CD8-positive, alpha-beta T cell (primary cell): ENCODE measurements at places on chromosomes 11 and 22.
A peak's percentile ranks its signal among the peaks of the same experiment; 100 is the strongest.

- DNase-seq = no peak
These were observed 396.4 kb upstream of the CCDC90B start for GRCh38 chr11:83682611-83682973.

DNA sequence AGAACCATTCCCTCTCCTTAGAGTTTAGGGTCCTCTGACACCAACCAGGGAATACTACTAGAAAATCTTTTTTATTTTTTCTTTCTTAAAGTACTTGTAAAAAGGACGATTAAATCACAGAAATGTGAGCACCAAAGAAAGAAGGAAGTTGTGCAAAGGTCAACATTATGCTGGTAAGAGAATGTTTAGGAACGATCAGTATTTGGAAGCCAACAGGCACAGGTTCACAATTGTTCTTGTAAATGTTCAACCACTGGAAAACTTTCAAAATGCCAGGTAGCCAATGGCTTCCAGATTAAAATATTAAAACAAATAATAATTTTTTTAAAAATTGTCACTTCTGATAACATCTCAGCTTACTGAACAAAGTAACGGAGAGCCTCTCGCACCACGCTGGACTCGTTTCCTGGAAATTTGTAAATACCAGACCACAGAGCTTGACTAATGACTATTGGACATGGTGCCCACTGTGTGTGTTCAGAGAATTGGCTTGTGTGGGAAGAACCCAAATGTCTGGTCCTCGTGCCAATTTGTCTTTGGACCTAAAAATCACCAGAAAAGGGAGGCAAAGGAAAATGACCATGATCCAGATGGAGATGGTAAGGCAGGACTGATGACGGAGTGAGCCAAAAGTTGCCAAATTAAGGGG lies 20.8 kb downstream of the COMMD9 start:
- DNase-seq = no peak

GRCh38 chr11:61526956-61527731 lies 18.6 kb downstream of the LRRC10B start:
- DNase-seq = no peak

DNA sequence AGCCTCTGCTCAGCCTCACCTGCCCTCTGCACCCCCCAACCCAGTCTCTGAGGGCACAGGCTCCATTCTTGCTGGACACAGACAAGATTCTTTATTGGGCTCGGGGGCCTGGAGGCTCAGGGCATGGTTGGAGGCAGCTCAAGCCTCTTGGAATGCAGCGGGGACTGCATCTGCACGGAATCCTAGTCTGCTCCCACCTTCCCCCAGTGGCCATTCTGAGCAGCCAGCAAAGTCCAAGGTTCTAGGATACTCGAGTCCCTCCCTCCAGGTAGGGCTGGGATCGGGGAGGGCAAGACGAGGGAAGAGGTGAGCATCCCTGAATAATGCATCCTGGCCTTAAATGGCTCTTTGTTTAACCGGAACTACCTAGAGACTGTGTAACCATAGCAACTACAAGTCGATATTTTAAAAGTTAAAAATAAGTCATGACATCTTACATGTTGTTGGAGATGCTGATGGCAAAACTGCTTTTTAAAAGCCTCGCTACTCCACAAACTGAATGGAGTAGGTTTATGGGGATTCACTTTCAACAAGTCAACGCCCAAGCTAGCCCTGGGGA lies 10.7 kb upstream of the IGSF22 start:
- no peak for DNase-seq

GRCh38 chr11:37905707-37906417 lies 1307.8 kb upstream of the RAG2 start:
- no peak for DNase-seq

DNA sequence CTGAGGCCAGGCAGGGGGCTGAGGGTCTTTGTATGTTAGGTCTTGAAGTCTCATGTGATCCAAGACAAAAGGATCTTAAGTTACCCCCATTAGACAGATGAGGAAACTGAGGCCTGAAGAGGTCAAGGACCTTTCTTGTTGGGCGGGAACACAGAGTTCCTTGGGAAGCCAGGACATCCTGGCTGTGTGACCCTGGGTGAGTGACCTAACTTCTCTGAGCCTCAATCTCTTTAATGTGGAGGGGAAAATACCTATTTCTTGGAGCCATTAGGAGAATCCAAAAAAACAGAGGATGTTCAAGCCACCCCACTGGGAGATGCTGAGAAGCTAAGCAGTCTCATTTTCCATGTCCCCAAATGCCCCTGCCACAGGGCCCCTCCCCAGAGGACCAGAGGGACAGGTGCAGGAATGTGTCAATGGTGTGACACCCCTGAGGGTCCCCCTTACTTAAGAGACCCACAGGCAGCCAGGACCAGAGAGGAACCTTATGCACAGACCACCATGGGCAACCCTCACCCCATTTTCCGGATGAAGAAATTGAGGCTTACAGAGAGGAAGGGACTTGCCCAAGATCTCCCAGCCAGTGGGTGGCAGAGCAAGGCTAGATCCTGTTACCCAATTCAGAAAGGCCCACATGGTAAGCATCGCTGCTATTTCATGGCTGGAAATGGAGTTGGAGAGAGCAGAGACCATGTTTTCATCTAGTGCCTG lies 8.0 kb downstream of the RAC2 start:
- DNase-seq = no peak

DNA sequence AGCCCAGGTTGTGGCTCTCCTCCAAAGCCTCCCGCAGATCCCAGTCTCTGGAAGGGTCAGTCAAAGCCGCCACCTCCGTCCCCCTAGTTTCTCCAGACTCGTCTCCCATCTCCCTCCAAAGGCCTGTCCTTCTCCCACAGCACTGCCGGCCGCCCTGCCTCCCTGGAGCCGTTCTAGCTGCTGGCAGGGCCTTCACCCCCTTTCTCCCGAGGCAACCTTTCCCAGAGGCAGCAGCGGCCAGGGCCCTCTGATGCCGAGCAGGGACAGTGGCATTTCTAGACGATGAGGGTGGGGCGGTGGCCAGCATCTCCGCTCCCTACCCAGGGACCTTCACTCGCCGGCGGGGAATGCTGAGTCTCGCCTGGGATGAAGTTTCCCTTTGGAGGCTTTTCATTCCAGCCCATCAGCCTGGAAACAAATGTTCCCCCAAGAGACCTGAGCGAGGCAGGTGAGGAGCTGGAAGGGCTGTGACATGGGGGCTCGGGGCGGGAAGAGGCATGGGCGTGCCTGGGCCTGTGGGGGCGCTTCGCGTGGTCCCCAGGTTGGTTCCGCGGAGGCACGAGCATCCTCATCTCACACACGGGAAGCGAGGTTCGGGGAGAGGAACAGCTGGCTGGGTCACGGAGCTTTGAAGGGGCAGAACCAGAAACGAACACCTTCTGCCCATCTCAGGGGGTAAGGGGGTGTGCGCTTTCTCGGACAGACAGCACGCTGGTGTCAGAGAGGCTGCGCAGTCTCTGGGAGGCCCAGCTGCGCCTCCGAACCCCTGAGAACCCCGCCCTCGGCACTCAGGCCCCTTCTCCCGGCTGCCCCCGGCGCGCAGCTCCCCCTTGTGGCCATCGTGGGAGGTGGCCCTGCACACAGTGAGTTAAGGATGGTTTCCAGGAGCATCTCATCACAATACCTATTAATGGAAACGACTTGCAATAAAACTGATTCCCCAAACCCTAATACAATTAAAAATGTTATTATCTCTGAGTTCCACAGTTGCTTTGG lies 18.1 kb upstream of the KLHL35 start:
- no peak for DNase-seq

DNA sequence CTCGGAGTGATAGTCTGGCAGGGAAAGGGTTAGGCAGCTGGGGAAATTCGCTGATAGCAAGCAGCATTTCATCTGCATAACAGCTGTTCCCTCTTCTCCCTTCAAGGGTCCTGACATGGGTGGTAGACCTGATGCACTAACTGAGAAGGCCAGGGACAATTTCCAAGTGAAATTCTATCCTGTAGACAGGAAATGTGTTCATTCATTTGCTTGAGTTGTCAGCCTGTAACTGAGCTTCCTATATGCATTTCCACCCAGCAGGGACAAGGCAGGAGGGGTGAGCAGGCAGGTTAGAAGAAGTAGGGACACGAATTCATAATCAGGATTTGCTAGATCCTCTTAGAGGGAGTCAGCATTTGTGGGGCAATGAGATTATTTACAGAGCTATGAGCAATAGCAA lies 154.3 kb upstream of the NCAM1 start:
- no peak for DNase-seq

GRCh38 chr11:110518809-110519514 lies 89.2 kb downstream of the FDX1 start:
- DNase-seq = no peak

GRCh38 chr22:40221055-40221414 lies 43.3 kb downstream of the TNRC6B start:
- peak; percentile 11 for DNase-seq

DNA sequence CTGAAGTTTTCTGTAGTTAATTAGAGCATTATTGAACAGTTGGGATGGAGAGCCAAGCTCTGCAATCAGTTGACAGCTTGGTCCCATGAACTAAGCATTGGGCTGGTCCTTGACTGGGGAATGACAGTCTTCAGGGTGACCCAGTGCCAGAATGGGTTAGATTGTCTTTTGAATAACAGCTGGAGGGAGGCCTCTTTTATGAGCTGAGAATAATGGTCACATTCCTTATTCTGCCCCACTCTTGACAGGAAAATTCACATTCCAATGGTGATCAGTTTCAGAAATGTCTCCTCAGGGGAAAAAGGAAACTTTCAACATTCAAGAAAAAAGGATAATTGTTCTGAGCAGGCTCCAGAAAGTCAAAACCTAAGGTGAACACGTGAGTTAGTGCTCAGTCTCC lies 113.9 kb downstream of the KIRREL3 start:
- no peak for DNase-seq

DNA sequence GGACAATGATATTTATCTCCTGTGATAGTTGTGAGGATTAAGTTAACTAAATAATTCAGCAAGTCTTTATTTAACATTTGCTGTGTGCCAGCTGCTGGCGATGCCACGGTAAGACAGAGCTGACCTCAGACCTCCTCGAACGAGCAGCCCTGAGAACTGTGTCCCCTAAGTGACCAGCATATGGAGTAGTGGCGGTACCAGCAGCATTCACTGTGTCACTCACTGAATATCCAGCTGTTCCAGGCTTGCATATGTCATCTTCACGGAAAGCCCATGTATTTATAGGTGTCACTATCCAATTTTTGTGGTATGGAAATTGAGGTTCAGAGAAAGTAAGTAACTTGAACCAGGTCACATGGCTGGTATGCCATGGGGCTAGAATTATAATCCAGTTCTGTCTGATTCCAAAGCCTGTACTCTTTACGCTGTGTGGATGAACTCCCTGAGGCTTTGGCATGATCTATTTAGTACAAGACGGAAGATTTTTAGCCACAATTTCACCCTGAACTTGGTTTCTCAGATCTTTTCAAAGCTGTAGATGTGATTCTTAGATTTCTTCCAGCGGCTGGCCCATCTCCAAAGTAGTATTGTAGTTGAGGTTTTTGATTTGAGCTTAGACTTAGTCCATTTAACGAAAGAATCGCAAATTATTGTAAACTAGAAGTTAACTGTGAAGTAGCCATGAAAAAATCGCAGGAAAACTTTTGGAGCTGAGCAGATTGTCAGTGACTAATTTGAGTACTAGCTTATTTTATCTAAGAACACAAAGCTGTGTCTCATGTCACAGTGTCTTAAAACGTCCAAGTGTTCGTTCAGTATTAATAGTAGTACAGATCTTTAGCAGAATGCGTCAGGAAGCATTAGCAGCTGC lies 49.4 kb upstream of the MYO18B start:
- DNase-seq = no peak

GRCh38 chr11:129018126-129018525 lies 75.5 kb upstream of the TP53AIP1 start:
- no peak for DNase-seq

DNA sequence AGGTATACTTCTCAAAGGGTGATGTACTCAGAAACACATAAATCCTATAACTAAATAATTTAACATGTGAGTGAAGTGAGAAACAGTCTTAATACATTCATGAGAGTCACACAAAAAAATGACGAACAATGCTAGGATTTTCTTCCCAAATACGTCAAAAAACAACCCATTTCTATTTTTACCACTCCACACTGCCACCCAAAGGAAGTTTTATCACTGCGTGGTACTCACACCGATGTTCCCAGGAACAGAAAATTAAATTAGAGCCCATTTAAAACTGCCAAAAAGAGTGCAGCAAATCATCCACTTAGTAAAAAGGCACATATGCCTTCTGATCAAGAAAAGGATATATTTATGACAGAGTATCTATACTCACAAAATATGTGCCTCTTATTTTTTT lies 710.9 kb upstream of the FAT3 start:
- DNase-seq = no peak

DNA sequence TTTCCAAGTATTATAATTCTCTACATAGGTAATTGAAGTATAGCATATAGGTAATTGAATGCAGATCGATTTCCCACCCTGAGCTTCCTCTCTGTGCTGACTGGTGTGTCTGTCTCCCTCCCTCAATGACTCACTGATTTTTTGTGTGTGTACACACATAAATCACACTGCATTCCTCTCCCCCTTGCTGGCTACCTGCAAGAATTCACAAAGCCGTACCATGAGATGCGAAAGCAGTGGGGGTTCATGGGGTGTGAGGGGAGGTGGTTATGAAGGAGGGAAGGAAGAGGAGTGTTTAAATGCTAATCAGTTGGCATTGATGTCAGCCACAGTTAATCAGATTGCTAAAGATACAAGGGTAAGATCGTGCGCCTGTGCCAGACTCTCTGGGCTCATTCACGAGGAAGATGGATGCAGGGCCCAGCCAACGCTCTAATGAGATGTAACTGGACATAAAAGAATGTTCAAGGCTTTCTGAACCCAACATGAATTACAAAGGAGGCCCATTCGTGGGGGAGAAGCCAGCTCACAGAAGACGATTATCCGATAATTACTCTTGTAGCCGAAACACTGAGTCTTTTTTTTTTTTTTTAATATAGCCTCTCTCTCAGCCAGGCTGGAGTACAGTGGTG lies 107.4 kb downstream of the SEZ6L start:
- DNase-seq = no peak

GRCh38 chr11:34459507-34460162 lies 20.9 kb downstream of the CAT start:
- DNase-seq = no peak

- DNase-seq = peak; percentile 37
These were observed 839 bp downstream of the CBY1 start for GRCh38 chr22:38657045-38657909.

DNA sequence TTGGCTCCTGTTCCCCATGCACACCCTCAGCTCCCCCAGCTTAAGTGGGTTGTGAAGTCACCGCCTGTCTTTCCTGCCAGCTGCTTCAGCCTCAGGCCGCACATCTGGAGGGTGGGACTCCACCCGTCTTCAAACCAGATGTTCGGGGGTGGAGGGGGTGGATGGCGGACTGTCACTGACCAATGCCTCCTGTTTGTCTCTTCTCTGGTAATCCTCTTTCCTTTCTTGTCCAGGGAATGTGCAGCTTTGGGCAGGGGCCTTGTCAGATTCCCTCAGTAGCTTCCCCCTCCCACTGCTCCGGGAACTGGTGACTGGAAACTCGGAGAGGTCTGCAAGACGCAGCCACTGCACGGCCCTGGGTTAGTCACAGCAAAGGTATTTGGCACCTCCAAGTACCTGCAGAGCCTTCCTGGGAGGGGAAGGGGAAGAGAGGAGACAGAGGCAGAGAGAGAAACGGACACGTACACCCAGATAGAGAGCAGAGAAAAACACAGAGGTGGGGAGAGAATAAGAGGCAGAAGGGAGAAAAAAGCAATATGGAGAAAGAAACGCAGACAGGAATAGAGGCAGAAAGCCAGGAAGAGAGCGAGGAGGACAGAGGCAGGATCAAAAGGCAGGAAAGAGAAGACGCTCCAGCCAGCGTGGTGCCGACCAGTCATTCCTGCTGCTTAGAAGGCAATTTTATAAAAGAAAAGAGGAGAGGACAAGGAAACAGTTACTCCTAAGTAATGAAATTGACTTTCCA lies 56.1 kb upstream of the TIMP3 start:
- DNase-seq = no peak
